ENCODE measurements at places on chromosomes 6 and 20.

GRCh38 chr6:104483225-104483834 is 376.4 kb downstream of the HACE1 start:
- no peaks in the 10 kb centered on the region for H3K36me3 ChIP-seq
- H3K4me1 ChIP-seq, result no peaks in the 10 kb centered on the region
- no peak for DNase-seq
- H3K27ac ChIP-seq, result no peak overlapping the region

GRCh38 chr20:48760403-48760983 is 67.3 kb downstream of the PREX1 start:
- H3K27ac ChIP-seq, result peak overlapping the region; percentile 19
- no peaks in the 10 kb centered on the region for H3K27me3 ChIP-seq
- H3K4me3 ChIP-seq, result no peak overlapping the region

- no peak overlapping the region for H3K27ac ChIP-seq
- DNase-seq, result no peak
- no peak overlapping the region for H3K4me3 ChIP-seq
- H3K4me1 ChIP-seq, result peaks cover 6% of the 10 kb centered on the region
- no peaks in the 10 kb centered on the region for H3K27me3 ChIP-seq
Observed at GRCh38 chr20:52962183-52962582, 10.0 kb upstream of the TSHZ2 start.

DNA sequence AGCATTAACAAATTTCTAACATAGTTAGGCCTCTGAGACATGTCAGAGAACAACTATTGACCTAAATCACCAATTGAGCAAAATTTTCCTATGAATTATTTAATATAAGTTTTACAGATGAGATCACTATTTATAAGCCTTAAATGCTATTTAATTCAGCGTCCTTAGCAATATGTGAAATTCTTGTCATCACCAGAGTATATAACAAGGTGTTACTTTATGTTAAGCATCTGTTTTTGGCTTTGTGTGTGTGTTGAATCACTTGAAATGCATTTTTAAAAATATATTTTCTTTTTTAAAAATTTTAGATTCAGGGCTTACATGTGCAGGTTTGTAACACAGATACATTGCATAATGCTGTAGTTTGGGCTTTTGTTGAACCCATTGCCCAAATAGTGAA is 794.1 kb downstream of the EYS start:
- no peak overlapping the region for H3K27ac ChIP-seq
- no peak overlapping the region for H3K4me3 ChIP-seq
- no peaks in the 10 kb centered on the region for H3K4me1 ChIP-seq
- H3K27me3 ChIP-seq, result no peaks in the 10 kb centered on the region
- no peak for DNase-seq

DNA sequence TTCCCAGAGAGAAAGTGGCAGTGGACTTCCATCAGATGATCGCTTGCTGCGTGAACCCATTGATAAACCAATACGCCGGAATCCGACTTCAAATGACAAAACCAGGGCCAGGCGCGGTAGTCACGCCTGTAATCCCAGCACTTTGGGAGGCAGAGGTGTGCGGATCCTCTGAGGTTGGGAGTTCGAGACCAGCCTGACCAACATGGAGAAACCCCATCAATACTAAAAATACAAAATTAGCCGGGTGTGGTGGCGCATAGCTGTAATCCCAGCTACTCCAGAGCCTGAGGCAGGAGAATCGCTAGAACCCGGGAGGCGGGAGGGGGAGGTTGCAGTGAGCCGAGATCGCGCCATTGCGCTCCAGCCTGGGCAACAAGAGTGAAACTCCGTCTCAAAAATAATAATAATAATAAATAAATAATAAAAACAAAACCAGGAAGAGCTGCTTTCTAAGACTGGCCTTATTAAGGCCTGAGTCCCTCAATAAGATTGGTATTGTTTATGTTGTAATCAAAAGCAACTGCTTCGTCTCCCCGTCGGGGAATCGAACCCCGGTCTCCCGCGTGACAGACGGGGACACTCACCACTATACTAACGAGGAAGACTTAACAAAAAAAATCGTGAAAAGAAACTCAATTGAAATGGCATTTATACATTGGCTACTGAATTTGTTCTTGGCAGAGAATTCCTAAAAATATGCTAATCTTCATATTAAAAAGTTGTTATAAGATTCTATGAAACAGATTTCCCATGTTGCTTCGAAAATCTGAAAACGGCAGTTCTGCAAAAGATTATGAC is 110.2 kb upstream of the ZNF184 start:
- H3K27ac ChIP-seq, result peak overlapping the region; percentile 66
- H3K4me1 ChIP-seq, result peaks cover 9% of the 10 kb centered on the region
- peak; percentile 76 for DNase-seq
- H3K4me3 ChIP-seq, result peak overlapping the region; percentile 86

GRCh38 chr6:72724545-72724944 is 102.7 kb downstream of the KCNQ5 start:
- no peak overlapping the region for H3K27ac ChIP-seq
- no peaks in the 10 kb centered on the region for H3K36me3 ChIP-seq
- no peaks in the 10 kb centered on the region for H3K27me3 ChIP-seq
- H3K4me3 ChIP-seq, result no peak overlapping the region
- no peaks in the 10 kb centered on the region for H3K4me1 ChIP-seq

DNA sequence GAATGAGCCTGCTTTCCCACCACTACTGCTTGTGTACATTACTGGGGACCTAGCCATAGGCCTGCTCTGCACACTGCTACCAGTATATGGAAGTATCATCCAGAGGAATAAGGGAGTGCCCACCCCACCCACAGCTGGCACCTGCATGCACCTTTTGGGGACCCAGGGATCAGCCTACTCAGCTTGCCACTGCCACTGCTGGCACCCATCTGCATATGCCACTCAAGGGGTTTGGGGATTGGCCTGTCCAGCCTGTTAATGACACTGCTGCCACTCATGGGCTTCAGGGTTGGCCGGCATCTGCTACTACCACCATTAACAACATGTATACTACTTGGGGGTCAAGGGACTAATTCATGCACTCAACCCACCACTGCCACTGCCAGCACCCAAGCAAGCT is 832.1 kb downstream of the PHF3 start:
- H3K27ac ChIP-seq, result no peak overlapping the region
- H3K4me3 ChIP-seq, result no peak overlapping the region
- H3K4me1 ChIP-seq, result no peaks in the 10 kb centered on the region
- DNase-seq, result no peak
- H3K27me3 ChIP-seq, result peaks cover 3% of the 10 kb centered on the region

- H3K27ac ChIP-seq, result no peak overlapping the region
- H3K4me3 ChIP-seq, result no peak overlapping the region
- no peaks in the 10 kb centered on the region for H3K27me3 ChIP-seq
- H3K4me1 ChIP-seq, result no peaks in the 10 kb centered on the region
- H3K36me3 ChIP-seq, result no peaks in the 10 kb centered on the region
Observed at GRCh38 chr6:63923139-63923739, 287.6 kb downstream of the PHF3 start.
